ENCODE measurements at places on chromosomes 16 and 17.
A peak's percentile ranks its signal among the peaks of the same experiment; 100 is the strongest.

DNA sequence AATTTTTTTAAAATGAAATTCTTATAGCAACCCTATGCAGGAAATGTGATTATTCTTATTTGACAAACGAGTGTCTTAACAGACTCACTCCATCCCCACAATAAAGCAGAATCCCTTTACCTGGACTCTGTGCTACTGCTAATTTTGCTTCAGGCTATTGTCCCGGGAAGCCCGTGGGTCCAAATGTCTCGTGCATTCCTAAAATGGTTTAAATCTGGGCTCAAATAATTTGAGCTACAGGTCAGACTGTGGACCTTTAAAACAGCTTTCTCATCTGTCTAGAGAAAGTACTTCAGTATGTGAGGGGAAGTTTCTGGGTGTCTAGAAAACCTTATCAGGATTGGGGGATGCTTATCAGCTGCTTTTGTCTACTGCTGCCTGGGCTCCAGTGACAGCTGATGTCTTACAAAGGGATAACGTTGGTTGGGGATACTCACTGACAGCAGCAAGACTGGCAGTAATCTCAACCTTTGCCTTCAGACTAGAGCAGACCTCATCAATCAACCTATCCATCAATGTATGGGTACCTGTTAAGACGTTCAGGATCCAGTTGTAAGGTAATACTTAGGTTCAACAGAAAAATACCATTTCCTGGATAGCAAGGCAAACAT lies 197.9 kb upstream of the CDH11 start:
- no peak for DNase-seq

DNA sequence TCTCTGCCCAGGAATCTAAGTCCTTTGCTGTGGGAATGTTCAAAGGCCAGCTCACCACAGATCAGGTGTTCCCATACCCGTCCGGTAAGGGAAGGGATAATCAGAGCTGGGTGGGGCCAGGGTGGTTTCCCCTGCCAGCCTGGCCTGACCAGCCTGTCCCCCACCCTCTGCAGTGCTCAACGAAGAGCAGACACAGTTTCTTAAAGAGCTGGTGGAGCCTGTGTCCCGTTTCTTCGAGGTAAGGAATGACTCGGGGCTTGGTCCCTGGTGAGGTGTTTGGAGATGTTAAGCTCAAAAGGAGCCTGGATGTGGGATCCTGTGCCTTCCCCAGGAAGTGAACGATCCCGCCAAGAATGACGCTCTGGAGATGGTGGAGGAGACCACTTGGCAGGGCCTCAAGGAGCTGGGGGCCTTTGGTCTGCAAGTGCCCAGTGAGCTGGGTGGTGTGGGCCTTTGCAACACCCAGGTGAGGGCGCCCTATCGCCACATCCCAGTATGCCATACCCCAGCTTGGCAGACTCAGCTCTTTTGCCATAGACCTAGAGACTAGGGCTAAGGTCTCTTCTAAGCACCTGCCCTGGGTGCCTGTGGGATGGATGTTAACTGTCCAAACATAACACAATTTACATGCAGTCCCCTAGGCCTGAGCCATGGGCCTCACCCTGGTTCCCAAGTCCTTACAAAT lies 997 bp downstream of the ACADVL start:
- DNase-seq: peak; percentile 63

- no peak for DNase-seq
Observed at GRCh38 chr16:49731911-49732310, 124.0 kb downstream of the ZNF423 start.

- no peak for DNase-seq
Observed at GRCh38 chr17:76495663-76496400, 5.4 kb downstream of the RHBDF2 start.

GRCh38 chr16:77307426-77308162 lies 108.4 kb downstream of the SYCE1L start:
- no peak for DNase-seq

DNA sequence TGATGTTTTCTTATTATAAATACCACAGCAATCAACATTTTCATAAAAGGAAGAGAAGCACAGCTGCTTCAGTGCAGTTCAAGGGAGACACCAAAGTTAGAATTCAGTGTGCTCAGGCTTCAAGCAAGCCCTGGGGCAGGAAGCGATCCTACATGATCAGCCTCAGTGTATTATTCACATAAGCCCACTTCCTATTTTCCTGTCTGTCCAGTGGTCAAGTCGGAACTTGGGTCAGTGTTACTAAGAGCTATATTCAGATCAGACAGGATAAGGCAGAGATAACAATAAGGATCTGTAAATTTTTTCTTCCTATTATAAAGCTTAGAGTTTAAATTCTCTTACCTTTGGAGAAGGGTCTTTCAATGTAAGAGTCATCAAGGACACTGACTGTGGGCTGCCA lies 12.9 kb downstream of the HEATR6 start:
- DNase-seq: no peak

DNA sequence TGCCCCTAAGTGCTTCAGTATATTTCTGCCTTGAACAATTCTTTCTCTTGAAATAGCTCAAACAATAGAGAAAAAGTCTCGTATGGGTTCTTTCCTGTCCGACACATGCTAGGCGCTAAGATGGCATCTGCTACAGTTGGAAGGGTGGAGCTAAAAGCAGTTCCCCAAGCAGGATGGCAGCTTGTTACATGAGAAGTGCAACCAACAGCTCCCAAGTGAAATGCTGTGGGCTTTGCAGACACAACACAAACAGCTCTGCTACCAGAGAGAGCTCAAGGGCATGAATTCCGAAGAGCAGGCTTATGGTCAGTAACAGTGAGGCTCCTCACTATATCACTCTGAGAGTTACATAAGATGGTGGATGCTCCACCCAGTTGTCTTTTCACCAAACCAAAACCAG lies 83.8 kb downstream of the VPS53 start:
- no peak for DNase-seq

GRCh38 chr16:4340443-4340842 lies 10.7 kb downstream of the PAM16 start:
- no peak for DNase-seq

DNA sequence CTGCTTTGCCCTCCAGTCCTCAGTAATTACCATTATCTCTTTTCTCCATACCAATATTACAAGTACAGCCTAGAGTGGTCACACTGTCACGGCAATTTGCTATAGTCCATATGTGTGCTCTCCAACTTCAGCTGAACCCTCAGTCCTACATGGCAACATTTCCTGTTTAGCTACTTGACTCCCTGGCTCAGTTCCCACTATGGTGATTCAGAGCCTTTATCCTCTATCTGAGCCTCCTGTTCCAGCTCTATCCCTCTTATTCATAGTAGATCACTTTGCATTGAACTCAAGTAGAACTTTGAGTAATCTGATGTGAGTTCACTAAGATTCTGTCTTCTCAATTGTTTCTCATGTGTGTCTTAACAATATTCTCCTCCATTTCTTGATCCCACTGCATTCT lies 43.7 kb upstream of the GOSR1 start:
- DNase-seq: no peak

DNA sequence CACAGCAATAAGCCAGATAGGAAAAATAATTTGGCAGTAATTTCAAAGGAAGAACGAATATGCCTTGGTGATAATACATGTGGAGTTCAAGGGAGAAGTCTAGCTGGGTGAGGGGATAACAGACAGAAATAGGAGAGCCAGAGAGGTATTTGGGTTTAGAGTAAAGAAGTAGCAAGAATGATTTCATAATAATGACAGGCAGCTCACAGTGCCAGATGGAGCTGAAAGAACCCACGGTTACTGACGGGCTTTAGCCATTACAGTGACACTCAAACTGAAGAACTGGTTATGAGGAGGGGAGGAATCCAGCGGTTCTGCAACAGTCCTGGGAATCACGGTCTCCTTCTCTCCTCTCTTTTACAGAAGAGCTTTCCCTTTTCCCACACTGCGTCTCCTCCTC lies 2.2 kb downstream of the OR4D1 start:
- DNase-seq: no peak

- peak; percentile 32 for DNase-seq
Observed at GRCh38 chr17:75504347-75505151, 10.8 kb downstream of the CASKIN2 start.

GRCh38 chr16:11211061-11211976 lies 44.7 kb downstream of the SOCS1 start:
- no peak for DNase-seq

- no peak for DNase-seq
Observed at GRCh38 chr16:20326321-20326720, 992 bp downstream of the GP2 start.

GRCh38 chr16:78925083-78925767 lies 675.3 kb downstream of the MAF start:
- DNase-seq: peak; percentile 6

- no peak for DNase-seq
Observed at GRCh38 chr17:49926886-49927285, 42.1 kb upstream of the DLX4 start.

- DNase-seq: no peak
Observed at GRCh38 chr17:82740906-82741759, 5.7 kb downstream of the FN3K start.

DNA sequence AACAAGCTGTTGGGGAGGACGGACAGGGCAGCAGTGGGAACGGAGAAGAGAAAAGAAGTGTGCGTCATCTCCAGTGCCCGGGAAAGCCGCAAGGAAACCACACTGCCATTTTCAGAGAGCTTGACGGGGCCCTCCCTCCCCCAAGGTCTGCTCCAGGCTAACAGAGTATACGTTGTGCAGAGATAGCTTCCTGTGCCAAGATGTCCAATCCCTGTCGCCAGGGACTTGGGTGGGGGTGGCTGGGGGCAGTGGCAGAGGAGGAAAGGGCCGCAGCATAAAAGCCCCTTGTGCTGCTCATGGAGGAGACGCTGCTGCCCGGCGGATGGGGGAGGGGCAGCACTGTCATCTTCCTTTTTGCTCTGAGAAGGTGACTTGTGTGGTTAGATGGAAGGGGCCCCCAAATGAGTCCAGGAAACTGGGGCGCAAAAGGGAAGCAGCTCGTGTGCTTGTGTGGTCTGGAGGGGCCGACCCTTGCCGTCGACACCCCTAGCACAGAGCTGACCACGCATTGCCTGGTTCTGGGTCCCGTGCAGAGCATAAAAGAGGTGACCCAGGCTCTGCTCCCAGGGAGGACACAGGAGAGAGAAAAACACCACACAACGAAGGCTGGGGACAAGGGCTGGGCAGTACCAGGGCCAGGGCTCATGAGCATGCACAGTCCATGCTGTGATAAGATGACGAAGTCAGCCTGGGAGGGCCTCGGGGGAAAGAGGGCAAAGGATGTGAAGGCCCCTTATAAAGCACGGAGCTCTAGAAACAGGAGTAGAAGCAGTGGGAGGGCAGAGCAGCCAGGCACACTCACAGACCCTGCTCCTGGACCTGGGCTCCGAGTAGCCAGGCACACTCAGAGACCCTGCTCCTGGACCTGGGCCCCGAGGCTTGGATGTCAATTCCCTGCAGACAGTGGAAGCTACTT lies 372.7 kb downstream of the SLC39A11 start:
- DNase-seq: peak; percentile 64

DNA sequence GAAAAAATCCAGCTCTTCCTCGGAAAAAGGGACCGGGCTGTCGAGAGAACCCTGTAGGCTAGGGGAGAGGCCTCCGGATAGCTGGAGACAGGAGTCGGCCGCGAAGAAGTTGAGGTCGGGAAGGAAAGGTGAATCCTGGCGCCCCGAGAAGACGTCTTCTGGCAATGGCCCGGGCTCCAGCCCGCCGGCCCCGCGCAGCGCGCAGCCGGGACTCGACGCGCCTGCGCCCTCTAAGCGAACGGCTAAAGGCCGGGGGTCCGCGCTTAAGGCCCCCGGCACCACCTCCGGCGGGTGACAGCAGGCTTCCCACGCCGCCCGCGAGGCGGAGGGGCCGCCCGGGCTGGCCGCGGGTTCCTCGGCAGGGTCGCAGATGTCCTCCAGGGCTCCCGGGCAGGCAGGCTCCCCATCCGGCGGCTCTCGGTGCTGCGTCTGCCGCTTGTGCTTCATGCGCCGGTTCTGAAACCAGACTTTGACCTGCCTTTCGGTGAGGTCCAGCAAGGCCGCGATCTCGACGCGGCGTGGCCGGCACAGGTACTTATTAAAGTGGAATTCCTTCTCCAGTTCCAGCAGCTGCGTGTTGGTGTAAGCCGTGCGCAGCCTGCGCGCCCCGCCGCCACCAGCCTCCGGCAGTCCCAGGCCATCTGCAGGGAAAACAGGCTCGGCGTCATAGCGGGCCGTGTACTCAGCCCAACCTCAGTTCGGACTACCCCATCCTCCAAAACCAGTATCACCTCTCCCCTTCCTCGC lies 1.6 kb downstream of the HOXB2 start:
- peak; percentile 68 for DNase-seq

GRCh38 chr17:77501751-77502625 lies 361.2 kb downstream of the SEC14L1 start:
- DNase-seq: no peak

- DNase-seq: no peak
Observed at GRCh38 chr16:48541108-48541786, 68.7 kb downstream of the N4BP1 start.

GRCh38 chr16:15748654-15749053 lies 98.6 kb downstream of the NDE1 start:
- DNase-seq: no peak

DNA sequence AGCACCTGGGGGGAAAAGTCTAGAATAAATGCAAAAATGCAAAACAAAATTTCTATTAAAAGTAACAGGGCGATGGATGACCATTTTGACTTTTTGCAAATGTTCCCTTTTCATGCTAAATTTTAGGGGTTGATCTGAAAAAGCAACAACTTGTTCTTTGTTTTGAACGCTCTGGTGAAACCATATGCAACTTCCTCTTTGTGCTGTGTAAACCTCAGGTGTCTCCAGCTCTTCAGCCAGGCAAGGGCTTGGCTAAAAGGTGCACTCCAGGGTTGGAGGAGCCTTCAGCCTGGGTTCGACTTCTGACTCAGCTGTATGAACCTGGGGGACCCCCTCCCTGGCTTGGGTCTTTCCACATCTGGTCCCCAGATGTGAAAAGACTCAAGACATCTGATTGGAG lies 9.5 kb downstream of the IRF8 start:
- DNase-seq: no peak

DNA sequence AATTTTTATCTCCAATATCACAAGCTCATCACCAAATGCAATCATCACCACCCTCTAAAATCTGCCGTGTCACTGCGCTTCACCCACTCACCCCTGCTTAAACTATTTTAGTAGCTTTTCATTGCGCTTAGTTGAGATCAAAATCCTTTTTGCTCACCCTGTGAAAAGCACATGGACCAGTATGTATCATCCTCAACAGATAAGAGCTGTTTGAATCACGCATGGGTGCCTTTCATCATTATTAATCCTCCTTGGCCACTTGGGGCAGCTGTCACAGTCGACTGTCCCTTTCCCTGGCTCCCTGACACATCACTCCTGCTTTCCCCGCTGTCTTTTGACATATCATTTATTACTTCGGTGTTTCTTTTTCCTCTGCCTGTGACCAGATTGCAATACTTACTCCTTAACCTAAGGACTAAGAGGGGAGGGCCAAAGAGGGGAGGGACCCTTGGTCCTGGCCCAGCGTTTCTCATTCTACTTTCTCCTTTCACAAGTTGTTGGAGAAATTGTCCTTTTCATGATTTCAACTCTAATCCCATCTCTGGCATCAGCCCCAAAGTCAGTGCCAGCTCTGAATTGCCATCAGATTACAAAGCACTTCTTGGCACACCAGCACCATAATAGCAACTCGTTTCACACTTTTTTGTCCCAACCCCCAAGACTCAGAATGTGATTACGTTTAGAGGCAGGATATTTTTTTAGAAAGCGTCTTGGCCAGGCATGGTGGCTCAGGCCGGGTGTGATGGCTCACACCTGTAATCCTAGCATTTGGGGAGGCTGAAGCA lies 8.6 kb upstream of the KDM6B start:
- DNase-seq: peak; percentile 39

- DNase-seq: no peak
Observed at GRCh38 chr16:58814348-58814801, 80.3 kb upstream of the GOT2 start.

Data from CD4-positive, alpha-beta T cell (primary cell).